ENCODE measurements at places on chromosomes 1 and 21. TPM values are rescaled to one million over a fixed set of nuclear protein-coding genes. Genes with fewer than 3 reads are reported as not detected.

DNA sequence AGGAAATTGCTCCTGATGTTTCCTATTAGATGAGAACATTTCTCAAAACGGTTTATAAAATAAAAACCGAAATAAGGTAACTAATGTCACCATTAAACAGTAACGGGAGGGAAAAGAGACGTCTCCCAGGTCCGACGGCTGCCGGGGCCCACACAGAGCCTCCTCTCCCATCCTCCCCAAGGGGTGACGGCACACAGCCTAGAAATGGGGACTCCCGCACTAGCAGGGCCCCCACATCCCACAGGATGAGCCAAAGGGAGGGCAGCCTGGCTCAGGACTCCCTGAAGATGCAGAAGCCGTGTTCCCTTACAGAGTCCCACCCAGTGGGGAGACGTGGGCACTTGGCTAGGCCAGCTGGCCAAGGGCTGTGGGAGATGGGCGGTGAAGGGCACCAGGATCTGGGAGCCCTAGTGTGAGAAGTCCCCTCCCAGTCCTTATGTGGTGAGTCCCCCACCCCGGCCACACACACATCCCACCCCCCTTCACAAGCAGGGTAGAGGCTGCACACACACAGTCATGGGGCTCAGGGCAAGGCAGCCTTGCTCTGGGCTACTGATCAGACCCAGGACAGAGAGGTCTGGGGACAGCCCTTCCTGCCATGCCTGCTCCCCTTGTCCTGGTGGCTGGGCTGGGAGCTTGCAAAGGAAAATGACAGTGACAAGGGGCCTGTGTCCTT lies 3.3 kb downstream of the KRTAP10-3 start:
- H3K4me3 ChIP-seq, result no peak overlapping the region
- no peak for DNase-seq
- H3K27ac ChIP-seq, result no peak overlapping the region
- no peaks in the 10 kb centered on the region for H3K27me3 ChIP-seq

- peak overlapping the region; percentile 50 for H3K4me3 ChIP-seq
- peaks cover 34% of the 10 kb centered on the region for H3K4me1 ChIP-seq
- no peak for DNase-seq
- H3K27ac ChIP-seq, result peak overlapping the region; percentile 3
- H3K36me3 ChIP-seq, result no peaks in the 10 kb centered on the region
- no peaks in the 10 kb centered on the region for H3K27me3 ChIP-seq
Observed at GRCh38 chr1:158933621-158934020, 2.3 kb downstream of the PYHIN1 start.

The TSACC gene
- not detected for total RNA-seq

DNA sequence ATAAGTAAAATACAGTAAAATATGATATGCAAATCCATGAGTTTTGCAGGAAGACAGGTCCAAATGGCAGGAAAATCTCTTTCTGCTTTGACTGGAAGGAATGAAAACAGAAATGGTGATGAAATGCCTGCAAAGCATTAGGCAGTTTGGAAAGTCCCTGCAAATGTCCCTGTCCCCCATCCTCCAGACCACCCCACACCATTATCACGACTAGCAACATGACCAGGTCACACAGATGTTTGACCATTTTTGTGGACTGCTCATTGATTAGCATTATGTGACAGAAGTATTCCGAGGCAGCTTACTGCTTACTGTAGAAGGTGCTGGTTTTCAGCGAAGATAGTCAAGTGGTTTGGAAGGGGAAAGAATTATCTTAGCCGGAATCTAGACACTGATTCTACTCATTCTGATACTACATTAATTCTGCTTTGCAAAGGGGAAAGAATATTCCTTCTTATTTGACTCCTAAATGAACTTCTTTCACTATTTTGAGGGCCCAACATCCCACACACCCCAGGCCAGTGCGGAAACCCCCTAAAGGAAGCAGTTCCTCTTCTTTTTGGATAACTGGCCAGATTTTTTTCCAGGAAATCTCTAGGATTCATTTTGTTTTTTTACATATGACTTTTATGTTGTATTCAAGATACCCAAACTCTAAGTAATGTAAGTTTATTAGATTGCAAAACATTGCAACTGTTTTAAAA lies 9.5 kb upstream of the CR2 start:
- H3K36me3 ChIP-seq, result no peaks in the 10 kb centered on the region
- no peak for DNase-seq
- no peaks in the 10 kb centered on the region for H3K27me3 ChIP-seq
- no peak overlapping the region for H3K27ac ChIP-seq
- H3K4me1 ChIP-seq, result no peaks in the 10 kb centered on the region

The ZNF670 gene
- total RNA-seq, result 1.7 TPM

DNA sequence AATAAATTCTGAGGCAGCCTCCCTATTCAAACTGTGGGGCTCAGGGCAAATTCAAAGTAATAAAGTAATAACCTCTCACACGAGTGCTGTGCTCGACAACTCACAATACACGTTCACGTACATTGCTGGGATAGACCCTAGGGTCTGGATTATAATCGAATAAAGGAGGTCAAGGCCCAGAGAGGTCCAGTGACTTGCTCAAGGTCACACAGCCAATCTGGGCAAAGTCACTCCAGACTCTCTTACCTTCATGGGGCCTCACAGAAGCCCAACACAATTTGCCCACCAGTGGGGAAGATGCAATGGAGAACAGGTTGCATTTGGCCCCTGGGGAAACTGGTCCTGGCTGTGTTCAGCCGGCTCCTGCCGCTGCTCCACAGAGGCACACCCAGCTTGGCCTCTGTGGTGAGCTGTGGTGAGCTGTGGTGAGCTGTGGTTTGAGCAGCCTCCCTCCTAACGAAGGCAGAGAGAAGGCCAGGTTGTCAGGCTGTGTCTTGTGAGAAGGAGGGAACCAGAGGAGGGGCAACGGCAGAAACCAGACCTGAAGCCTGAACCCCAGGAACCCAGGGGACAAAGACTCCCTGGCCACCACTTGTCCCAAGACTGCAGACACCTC lies 35.1 kb downstream of the NUAK2 start:
- peak overlapping the region; percentile 83 for H3K27ac ChIP-seq
- no peaks in the 10 kb centered on the region for H3K36me3 ChIP-seq
- peak overlapping the region; percentile 60 for H3K4me3 ChIP-seq
- no peaks in the 10 kb centered on the region for H3K27me3 ChIP-seq
- peaks cover 56% of the 10 kb centered on the region for H3K4me1 ChIP-seq

DNA sequence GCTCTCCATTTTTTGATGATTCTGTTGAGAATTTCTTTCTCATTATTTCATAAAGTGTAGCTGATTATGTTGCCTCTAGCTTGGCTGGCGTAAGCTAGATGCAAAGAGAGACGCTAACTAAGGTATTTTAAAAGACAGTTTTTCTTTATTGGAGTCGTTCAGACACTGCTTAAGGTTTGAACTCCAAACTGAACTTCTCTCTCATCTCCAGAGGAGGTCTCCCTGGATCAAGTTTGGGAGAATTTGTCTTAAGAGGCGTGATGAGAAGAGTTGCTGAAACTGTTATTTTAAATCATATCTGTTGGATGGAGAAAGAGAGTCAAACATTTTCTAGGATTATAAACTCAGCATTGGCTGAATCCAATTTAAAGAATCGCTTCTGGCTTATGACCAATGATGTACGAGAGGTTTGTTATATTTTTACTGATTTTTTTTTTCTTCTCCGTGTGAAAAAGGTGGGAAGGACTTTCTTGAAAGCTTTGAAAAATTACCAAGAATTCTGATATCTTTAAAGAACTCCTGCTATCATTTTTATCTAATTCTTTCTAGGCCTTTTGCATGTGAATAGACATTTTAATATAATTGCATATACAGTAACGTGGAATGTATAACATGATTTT lies 34.0 kb downstream of the MAP3K7CL start:
- no peaks in the 10 kb centered on the region for H3K4me1 ChIP-seq
- no peak overlapping the region for H3K27ac ChIP-seq
- DNase-seq, result no peak
- no peaks in the 10 kb centered on the region for H3K36me3 ChIP-seq
- no peaks in the 10 kb centered on the region for H3K27me3 ChIP-seq
